ENCODE measurements at places on chromosomes 7 and 10.

DNA sequence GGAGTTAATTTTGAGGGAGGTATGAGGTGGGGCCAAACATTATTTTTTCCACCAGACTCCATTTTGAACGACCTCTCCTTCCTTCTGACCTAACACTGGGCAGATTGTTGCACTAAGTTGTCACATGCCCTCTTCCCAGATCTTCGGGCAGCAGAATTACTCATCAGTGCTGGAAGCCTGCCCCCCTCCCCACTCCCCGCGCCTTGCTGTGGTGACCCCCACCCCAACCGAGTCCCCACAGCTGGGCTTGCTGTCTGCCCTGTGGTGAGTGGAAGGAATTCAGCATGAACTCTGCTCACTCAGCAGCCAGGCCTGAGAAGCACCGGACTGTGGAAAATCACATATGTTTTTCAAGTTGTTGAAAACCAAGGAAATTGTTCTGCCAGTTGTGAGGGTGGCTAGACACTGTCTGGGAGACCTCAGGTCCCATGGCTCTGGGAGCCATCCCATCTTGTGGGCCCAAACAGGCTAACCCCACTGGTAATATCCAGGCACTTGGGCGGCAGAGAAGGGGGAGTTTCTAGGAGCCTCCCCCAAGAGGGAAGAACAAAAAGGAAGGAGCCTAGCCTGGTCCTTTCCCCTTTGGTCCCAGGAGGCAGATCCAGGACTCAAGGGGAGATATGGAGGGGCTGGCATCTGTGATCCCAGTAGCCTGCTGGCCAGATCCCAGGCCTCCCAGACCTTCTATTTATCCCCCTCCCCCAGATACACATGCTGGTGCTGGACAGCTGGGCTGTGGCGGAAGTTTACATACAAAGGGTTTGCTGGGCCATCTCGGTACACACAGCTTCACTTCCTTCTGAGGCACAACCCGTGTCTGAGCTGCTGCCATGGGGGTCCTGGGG, 3.5 kb upstream of the AEBP1 start:
- DNase-seq = peak; percentile 88

DNA sequence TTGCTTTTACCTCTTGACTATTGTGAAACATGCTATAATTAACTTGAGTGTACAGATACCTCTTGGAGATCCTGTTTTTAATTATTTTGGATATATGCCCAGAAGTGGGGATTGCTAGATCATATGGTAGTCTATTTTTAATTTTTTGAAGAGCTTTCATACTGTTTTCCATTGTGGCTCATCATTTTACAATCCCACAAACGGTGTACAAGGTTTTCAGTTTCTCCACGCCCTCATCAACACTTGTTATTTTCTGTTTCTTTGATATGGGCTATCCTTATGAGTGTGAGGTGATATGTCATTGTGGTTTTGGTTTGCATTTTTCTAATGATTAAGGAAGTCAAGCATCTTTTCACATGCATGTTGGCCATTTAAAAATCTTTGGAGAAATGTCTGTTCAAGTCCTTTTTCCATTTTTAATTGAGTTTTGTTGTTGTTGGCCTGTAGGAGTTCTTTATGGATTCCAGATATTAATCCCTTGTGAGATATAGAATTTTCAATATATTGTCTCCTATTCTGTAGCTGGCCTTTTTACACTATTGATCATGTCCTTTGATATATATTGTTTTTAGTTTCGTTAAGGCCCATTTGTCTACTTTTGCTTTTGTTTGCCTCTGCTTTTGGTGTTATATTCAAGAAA, 7.5 kb downstream of the AGK start:
- peak; percentile 38 for DNase-seq

DNA sequence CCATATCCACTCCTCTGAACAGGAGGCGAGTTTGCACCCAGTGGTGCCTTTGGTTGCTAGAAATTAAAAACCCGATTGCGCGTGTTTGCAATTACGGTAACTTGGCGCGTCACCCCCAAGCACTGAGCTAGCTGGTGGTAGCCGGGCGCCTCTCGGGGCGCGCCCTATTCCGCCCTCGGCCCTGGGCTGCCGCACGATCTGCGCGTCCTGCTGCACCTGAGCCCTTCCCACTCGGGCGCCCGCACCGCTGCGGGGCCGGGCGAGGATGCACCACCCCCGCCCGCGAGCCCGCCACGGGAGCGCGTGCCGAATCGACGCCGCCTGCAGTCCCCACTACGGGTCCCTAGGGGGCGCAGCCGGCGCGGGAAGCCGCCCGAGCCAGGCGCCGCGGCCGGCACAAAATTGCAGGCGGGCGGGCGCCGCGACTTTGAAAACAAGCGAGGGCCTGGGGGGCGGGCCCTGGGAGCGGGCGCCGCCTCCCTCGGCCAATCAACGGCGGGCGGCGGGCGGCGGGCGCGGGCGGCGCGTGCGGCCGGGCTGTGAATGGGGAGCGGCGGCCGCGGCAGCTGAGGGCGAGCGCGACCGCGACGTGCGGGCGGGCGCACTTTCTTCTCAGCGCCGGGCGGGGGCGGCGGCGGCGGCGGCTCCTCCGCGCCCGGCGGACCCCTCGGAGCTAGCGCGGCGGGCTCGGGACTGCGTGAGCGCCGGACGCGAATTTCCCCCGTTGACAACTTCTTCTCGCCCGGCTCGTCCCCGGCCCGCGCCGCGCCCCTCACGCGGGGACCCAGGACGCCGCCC, at the start of gene SDK1:
Gene SDK1, plus strand, starts transcription at position 602 of the 798 bp plus-strand sequence. CDS start 335 bp downstream, outside the sequence.
- peak; percentile 86 for DNase-seq

- no peak for DNase-seq
Measured at GRCh38 chr10:97362310-97363033, 27.9 kb upstream of the FRAT2 start.

DNA sequence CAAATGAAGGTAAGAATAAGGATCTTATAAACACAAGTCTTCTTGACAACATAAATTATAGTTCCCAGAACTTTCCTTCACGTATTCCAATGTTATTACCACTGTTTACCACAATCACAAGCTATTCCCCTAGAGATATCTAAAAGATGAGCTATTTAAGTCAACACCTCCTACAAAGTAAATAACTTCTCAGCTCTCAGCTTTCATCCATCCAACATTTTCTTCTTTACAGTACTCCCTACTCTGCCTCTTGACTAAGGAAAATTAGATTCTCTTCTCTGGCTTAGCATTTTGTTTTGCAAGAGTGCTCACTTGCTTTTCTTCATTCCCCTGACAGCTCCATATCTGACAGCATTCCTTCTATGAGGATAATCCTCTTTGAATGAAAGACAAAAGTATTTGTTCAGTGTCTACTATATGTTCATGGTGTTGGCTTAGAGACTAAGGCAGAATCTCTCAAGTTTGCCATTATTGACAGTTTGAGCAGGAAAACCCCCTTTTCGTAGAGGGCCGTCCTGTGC, 93.0 kb upstream of the IL6 start:
- no peak for DNase-seq

- no peak for DNase-seq
Measured at GRCh38 chr7:100127866-100128636, 1.3 kb downstream of the MBLAC1 start.

DNA sequence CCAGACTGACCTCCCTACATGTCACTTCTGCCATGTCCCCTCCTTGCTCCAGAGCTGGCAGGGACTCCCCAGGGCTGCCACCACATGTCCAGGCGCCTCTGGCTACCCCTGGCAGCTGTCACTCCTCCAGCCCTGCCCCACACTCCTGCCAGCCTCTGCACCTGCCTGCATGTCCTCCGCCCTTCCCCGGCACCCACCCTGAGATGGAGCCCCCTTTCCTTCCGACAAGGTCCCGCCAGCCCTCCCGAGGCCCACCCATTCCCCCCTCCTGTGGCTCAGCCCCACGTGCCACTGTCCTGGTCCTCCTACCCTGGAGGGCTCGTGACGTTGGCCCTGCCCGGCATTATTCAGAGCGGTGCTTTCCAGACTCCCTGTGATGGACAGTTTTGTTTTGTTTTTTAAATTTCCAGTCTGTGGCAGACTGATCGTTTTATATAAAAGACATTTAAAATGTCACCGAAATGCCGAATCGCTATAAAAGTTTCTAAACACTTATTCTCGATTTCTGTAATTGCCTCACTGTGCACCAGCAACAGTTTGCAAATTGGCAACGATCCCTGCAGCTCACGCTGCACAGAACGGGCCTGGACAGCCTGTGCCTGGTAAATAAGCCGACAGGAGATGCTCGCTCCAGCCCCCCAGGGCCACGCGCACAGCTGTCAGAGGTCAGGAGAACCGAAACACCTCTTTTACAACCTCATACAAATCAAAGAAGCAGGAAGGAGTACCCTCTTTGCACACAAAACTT, 111.1 kb upstream of the SH2B2 start:
- DNase-seq = no peak

GRCh38 chr10:56316603-56317002, 44.5 kb downstream of the ZWINT start:
- DNase-seq = no peak

GRCh38 chr7:72710983-72711382, 117.0 kb downstream of the TYW1B start:
- DNase-seq = no peak

DNA sequence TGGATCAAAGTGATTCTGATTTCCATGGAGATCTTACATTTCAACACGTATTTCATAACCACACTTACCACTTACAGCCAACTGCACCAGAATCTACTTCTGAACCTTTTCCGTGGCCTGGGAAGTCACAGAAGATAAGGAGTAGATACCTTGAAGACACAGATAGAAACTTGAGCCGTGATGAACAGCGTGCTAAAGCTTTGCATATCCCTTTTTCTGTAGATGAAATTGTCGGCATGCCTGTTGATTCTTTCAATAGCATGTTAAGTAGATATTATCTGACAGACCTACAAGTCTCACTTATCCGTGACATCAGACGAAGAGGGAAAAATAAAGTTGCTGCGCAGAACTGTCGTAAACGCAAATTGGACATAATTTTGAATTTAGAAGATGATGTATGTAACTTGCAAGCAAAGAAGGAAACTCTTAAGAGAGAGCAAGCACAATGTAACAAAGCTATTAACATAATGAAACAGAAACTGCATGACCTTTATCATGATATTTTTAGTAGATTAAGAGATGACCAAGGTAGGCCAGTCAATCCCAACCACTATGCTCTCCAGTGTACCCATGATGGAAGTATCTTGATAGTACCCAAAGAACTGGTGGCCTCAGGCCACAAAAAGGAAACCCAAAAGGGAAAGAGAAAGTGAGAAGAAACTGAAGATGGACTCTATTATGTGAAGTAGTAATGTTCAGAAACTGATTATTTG, 15.3 kb downstream of the HNRNPA2B1 start:
- no peak for DNase-seq

- no peak for DNase-seq
Measured at GRCh38 chr7:82273886-82274285, 169.7 kb downstream of the CACNA2D1 start.

GRCh38 chr10:69505636-69506318, 54.5 kb downstream of the TSPAN15 start:
- DNase-seq = no peak

GRCh38 chr7:44987996-44988395, 9.2 kb upstream of the MYO1G start:
- no peak for DNase-seq

DNA sequence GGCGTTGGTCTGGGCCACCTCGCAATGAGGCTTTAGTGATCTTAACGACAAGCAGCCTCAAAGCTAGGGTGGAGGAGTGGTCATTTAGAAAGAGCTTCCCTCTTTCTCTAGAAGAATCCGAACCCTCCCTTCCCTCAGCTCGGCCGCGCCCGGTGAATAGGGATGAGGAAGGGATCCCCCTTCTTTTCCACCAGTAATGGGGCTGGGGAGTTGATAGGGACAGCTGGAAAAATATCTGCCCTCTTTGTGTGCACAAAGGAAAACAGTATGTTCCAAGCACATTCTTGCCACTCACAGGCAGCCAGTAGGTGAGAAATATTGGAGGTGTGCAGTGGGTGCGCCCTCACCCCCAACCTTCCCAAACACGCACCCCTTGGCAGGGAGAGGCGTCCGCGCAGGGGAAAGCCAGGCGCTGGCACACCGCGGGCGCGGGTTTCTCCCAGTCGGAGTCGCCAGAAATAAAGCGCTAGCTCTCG, 6.5 kb downstream of the DLX5 start:
- no peak for DNase-seq

- peak; percentile 76 for DNase-seq
Measured at GRCh38 chr7:69564454-69565417, 33.5 kb upstream of the AUTS2 start.

DNA sequence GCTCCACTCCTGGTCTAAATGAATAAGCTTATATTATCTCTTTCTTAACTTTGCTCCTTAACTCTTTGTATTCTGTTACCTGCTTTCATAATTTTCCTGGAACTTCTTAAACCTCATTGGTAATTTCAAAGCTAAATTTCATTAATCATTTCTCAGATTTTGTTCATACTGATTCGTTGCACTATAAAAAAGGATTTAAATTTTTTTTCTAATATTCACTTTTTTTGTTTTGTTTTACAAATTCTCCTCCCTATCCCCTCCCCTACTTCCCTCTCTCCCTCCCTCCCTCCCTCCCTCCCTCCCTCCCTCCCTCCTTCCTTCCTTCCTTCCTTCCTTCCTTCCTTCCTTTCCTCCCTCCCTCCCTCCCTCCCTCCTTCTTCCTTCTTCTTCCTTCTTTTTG, 14.7 kb downstream of the ST7 start:
- DNase-seq = no peak

GRCh38 chr10:67802767-67803538, 35.0 kb downstream of the DNAJC12 start:
- DNase-seq = no peak

Measured in cardiac fibroblast (primary cell).